KBM-7 (cell line): ENCODE measurements at places on chromosomes 7 and 10.

DNA sequence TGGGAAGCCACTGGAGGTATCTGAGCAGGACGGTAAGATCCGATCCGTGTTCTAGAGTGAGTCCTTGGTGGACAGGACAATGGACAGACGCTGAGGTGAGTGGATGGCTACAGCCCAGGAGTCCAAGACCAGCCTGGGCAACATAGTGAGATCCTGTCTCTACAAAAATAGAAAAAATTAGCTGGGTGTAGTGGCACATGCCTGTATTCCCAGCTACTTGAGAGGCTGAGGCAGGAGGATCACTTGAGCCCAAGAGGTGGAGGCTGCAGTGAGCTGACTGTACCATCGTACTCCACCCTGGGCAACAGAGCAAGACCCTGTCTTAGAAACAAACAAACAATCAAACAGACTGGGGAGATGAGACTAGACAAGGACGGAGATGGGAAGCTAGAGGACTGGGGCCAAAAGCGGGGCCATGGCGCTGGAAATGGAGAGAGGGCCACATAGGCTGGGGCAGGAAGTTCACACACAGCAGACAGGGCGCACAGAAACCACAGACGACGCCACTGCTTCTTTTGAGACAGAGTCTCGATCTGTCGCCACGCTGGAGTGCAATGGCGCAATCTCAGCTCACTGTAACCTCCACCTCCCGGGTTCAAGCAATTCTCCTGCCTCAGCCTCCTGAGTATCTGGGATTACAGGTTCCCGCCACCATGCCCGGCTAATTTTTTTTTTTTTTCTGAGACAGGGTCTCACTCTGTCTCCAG, 24.7 kb downstream of the DAGLB start:
- DNase-seq: no peak

DNA sequence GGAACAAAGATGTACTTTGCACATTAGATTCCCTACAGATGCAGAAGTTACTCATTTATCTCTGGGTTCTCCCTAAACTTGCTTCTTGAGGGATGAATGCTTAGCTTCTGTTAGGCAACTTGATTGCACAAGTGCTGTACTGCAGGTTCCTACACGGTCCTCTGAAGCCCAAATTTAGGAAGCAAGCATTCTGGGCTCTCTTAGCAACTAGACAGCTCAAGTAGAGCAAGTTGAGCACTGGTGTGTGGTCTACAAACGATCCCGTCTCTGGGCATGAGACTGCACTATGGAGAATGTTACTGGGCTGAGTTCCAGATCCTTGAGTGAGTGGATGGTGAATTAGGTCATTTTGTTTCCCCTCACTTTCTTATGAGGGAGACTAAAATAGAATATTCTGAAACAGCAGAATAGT, 14.3 kb downstream of the SEMA3D start:
- no peak for DNase-seq

DNA sequence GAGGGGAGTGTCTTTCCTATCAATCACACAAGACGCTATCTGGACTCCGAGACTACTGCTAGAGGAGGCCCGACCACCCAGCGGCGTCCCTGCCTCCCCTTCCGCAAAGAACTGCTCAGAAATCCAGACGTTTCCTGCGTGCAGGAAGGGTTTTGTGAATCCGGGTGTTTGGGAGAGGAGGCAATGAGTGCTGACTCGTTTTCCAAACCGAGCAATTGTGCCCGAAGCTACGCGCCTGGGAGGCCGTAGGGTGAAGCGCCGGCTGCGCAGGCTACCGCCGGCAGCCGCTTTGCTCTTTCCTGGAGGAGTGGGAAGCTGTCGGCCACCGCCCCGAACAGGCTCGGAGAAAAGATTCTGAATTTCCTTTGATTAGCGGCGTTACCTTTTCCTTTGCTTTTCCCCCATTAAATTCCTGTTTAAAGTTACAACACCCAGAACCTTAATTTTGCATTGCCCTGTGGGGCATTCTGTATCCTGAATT, 5.3 kb downstream of the VAX1 start:
- no peak for DNase-seq

- no peak for DNase-seq
Measured at GRCh38 chr10:132455441-132455971, 58.5 kb downstream of the PWWP2B start.

DNA sequence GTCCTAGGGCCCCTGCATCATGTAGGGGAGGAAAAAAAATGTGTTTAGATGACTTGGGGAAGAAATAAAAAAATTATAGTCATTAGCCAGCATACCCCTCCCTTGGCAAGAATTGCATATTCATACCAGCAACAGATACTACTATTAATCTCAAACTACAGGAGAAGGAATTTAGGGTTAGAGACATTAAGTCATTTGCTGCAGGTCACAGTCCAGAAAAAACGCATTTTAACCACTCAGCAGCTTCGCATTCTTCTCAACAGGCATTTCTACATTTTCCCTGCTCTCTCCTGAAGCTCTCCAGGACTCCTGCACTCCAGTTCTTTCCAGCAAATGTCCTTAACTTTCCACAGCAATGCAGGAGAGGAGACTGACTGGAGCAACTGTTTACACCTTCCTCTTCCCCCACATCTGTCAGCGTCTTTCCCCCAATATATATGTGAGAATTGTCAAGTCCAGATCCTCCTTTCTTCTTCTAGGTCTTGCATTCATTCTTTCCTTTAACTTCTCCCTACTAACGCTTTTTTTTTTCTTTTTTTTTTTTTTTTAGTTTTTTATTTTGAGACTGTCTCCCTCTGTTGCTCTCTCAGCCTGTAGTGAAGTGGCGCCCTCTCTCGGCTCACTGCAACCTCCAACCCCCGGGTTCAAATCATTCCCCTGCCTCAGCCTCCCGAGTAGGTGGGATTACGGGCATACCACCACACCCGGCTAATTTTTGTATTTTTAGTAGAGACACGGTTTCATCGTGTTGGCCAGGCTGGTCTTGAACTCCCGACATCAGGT, 35.6 kb downstream of the PRPS1L1 start:
- peak; percentile 10 for DNase-seq

- DNase-seq: no peak
Measured at GRCh38 chr7:42026622-42027197, 210.3 kb downstream of the GLI3 start.

DNA sequence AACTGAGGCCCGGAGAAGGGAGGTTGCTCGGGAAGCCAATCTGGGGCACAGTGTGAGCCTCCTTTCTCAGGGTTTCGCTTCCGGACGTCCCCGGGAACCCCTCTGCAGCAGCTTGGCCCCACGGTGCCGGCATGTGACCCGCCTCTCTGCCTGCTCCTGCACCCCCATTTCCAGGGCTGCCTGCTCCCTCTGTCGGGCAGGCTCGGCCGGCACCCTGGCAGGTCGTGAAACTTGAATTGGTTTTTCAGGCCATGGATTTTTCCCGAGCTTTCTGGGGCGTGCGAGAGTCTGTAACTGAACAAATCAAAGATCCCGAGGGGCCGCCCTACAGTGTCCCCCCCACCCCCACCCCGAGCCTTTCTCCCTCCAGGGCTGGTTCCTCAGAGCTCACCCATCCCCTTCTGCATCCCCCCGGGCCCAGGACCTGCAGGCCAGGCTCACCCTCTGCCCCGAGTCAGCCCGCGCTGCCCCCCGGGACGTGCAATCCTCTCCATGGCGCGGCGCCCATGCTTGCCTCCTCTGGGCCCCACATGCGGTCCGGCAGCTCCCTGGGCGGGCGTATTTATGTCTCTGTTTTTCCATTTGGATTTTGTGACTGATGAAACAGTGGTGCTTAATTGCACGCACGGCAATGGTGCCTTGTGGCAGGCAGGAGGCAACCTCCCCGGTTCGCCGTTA, 58.1 kb downstream of the UNCX start:
- no peak for DNase-seq

DNA sequence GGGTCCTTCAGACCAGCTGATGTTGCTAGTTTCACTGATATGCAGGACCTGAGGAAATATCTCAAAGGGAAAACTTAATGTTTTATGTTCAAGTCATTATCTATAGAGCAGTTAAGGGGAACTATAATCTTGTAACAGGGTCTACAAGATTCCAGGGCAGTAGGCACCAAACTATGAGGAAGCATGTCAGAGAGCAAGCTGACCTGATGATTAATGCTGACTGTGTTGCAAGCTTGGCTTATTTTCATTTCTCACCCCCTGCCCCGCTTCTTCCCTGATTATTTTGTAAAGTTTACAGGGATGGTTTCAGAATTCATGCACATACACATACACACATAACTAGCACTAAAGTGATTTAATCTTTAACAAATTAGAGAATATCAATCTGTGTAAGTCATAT, 84.3 kb upstream of the CACNA2D1 start:
- DNase-seq: no peak

- no peak for DNase-seq
Measured at GRCh38 chr7:70953796-70954195, 178.1 kb upstream of the GALNT17 start.

- peak; percentile 96 for DNase-seq
Measured at GRCh38 chr10:15313843-15314242, 57.2 kb downstream of the FAM171A1 start.

DNA sequence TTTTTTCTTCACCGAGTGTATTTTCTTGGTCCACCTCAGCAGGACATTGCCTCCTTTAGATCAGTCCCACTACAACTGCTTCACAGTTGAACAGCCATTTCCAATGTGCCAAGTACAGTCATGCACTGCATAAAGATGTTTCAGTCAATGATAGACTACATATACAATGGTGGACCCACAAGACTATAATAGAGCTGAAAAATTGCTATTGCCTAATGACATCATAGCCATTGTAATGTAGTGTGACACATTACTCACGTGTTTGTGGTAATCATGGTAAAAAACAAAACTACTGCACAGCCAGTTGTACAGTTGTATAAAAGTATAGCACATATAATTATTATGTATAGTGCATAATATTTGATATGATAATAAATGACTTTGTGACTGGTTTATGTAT, 113.8 kb upstream of the HPS1 start:
- DNase-seq: no peak

GRCh38 chr10:34262985-34263384, 552.1 kb downstream of the PARD3 start:
- no peak for DNase-seq

DNA sequence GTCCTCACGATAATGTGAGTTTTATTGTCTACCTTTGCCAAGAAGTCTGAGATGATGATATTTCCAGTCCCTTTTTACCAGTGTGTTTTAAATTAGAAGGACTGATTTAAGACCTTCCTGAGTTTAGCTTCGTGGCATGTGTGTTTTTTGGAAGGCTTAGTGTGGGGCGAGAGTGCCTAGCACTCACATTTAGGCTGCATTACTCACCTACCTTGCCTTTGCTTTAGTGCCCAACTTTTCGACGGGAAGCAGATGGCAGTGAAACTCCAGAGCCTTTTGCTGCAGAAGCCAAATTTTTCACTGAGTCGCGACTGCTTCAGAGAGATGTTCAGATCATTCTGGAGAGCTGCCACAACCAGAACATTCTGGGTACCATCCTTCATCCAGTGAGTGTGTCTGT, 50.9 kb downstream of the SND1 start:
- no peak for DNase-seq

- DNase-seq: no peak
Measured at GRCh38 chr10:103355906-103356599, 5.1 kb upstream of the PCGF6 start.

GRCh38 chr10:129646973-129647372, 179.9 kb downstream of the MGMT start:
- DNase-seq: no peak

GRCh38 chr7:157292258-157292657, 44.5 kb upstream of the DNAJB6 start:
- no peak for DNase-seq

DNA sequence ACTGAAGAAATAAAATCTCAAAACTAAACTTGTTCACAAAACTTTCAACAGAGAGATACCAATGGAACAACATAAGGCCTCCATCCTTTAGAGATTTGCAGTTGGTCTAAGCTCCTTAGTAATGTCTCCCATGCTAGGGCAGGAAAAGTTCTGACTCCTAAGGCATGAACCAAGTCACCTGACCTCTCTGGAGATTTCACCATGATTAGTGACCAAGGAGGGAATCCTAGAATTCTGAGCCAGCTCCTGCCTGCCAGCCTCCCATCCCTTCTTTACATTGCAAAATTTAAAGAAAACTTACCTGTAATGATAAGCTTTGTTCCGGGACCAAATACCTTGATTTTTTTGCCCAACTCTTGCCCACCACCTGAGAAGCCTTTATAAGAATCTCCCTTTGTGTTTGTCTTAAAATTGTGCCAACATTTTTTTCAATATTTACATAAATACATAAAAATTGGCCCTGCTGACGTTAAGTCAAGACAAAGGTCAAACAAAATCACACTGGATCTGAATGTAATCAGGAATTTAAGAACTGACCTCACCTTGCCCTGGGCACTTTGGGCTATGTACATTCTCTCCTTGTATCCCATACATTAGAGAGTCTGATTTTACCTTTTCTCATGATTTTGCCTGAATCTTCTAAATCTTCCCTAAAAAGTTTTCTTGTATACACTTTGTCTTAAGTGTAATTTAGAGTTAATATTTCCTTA, at the start of gene TARP:
TARP (minus strand) TSS at position 351 of the 710 bp plus-strand sequence.
- DNase-seq: no peak

- DNase-seq: no peak
Measured at GRCh38 chr7:105185290-105186010, 171.4 kb downstream of the KMT2E start.

DNA sequence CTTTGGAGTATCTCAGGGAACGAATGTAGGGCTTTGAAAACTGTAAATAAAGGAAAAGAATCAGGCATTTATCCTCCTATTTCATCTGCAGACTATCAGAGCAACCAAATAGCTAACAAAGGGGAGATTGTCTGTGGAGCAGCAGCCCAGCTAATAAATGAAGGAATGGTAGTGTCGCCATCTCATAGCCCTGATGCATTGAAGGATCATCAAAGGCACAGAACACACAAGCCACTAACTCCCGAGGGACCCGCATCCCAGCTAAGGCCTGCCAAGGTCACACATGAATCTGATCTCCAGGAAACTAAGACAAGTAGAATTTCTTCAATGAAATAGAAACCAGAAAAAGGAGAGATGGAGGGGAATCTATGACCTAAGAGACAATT, 38.2 kb downstream of the CALML5 start:
- no peak for DNase-seq

DNA sequence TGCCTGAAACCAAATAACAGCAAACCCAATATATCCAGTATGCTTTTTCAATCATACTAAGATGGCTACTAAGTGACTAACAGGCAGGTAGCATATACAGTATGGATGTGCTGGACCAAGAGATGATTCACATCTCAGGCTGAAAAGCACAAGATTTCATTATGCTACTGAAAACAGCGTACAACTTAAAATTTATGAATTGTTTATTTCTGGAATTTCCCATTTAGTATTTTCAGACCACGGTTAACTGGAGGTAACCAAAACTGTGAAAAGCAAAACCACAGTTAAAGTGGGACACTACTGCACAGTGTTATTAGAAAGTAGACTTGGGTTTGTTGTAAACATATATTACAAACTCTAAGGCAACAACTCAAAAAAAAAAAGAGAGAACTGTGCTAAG, 91.5 kb downstream of the KMT2C start:
- no peak for DNase-seq

- DNase-seq: peak; percentile 18
Measured at GRCh38 chr10:128095027-128095752, 31.0 kb downstream of the MKI67 start.

DNA sequence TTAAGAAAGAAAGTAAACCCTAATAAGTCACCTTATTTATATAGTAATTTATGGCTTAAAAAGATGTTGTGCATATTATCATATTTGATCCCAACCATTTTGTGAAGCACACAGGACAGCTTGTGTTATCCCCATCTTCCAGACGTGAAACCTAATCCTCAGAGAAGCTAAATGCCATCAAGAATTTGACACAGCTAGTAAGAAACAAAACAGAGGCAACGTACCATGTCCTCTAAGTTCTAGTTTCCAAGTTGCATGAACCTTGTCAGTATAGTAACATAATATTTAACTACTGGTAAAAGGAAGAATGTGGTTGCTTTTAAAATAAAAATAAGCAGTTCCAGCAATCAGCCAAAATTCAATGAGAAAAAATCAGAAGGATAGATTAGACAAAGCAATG, 41.5 kb downstream of the PTN start:
- DNase-seq: no peak
